ENCODE measurements at places on chromosomes 1 and 21.
A peak's percentile ranks its signal among the peaks of the same experiment; 100 is the strongest.

- DNase-seq: no peak
Observed at GRCh38 chr1:206797534-206798383, 25.5 kb upstream of the IL10 start.

DNA sequence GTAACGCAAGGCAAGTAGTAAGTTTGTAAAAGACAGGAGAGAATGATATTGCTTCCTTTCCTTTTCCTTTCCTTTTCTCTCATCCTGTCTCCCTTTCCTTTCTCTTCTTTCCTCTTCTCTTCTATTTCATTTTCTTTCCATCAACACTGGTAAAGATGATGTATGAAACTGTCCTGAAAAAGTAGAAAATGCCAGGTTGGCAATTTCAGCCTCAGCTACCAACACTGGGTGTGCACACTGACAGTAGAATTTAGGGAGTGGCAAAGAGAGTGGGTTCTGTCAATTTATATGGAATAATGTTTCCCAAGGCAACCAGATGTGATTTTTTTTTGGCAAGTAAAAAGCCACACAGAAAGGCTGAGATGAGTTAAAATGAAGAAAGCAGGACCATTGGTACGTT is 155.7 kb upstream of the ZRANB2 start:
- no peak for DNase-seq

DNA sequence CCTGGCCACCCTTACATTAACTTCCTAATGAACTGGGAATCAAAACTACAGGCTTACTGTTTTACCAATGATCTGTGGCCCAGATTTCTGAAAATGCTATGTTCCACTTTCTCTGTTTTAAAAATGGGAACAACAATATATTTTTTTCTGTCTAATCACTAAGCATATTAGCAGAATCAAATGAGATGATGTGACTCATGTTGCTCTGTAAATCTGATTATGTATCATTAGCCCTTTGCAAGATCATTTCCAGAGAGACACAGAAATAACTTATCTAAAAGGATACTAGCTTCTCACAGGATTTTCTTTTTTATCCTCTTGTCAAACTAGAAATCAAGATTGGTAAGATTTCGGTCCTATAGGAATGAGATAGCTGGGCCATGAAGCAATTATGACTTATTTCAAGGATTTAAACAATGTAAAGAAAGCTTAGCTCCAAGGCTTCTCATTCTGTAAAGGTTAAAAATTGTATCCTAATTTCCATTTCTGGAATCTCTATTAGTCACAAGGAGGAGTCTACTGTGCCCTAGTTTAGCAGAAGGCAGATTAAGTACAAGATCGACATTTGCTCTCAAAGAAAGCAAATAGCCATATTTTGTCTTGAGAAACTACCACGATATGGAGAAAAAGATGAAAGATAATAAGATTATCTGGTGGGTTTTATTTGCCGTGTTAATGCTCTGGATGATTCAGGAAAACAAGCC is 32.4 kb upstream of the CAMSAP2 start:
- no peak for DNase-seq

GRCh38 chr1:24898909-24899439 is 31.1 kb downstream of the RUNX3 start:
- DNase-seq: no peak

DNA sequence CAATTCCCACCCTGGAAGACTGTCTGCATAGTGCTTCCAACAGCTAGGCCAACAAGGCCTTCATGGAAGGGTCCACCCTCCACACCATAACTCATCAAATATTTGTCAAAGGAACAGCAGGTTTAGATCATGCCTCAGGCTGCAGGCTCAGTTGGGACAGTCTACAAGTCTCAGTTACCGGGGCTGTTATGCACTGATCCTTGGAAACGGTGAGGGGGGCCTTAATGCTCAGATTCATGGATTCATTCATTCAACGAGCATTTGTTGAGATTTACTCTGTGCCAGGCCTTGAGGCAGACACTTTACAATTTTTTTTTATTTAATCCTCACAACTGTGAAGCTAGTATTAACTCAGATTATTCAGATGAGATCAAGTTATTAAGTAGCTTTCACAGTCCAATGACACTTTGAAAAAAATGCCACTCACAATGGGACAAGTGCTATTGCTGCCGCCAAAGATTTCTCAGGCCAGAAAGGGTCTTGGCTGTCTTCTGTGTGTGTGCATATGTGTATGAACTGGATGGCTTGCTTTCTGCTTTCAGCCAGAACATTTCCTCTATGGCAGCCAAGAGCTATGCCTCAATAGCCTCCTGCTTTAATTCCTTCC is 8.9 kb upstream of the C1orf216 start:
- no peak for DNase-seq

DNA sequence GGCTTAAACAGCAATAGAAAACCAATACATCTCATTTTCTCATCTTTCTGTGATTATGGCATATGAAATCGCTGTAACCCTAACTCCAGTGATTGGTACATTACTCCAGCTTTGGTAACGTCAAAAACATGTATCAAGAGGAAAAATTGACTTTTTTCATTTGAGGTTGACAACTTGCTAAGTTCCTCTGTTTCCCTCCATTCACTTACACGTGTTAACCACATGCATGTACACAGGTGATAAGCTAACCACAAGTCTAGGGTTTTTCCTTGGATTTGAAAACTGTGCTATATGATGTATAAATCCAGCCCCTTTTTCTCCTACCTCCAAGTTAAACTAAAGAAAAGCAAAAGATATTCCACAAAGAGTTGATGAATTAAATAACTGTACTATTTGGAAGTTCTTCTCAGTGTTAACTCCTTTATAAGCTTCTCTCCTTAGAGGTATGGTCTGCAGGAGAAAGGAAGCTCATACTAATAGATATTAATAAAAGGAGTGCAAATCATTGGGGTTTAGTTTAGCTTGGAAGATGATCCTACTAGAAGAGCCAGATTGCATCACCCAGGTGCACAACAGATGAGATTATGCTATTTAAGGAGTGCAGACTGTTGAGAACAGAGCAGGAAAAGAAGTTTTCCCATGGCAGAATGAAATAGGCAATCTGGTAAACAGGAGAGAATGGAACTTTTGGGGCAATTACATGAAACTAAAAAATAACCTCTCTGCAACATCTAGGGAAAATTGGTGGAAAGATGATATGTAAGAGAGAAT is 277.9 kb downstream of the GRIK1 start:
- no peak for DNase-seq

DNA sequence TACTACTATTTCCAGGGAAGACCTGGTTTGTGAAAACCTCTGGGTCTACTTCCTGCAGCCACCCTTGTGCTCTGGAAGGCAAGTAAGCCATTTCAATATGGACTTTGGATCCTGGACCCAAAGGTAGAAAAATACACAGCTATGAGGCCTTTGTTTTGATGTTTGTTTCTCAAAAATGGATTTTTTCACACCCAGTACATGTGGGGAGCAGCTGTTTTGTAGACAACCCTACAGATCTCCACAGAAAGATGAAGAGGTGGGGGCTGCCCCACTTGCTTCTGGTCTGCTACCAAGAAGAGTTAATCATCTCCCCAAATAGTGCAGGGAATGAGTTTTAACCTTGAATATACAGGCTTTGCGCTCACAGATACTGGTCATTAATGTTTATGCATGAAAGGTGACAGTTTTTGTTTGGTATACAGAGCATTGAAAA is 29.2 kb downstream of the ZNF281 start:
- no peak for DNase-seq

DNA sequence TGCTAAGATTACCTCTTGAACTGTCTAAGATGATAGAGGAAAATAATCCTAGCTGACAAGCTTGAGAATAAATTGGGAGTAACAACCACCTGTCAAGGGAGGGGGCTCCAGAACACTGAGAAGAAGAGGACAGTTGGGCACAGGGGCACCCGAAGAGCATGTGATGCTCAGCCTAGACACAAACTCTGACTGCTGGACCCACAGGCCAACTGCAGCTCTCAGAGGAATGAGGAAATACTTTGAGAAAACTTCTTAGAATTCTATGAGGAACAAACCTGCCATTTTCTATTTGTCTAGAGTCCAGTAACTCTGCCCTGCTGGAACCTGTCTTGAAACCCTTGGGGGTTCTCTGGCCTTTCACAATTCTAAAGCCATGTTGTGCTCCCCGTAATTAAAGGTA is 124.1 kb upstream of the KCNK2 start:
- DNase-seq: no peak

DNA sequence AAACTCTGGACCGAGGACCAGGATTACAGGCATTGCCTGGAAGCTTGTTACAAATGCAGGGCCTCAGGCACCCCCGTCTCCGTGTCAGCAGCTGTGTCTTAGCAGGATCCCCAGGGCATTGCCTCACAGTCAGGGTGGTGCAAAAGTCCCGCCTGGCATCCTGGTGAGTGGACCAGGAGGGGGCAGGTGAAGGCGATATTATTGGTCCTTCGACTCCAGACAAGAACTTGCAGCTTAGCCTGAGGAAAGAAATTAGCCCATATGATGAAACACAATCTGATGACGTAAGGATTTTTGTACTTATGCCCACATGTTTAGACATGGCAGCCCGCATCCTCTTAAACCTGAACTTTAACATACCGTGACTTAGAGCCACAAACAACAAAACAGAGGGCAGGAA is 40.8 kb downstream of the RSPH1 start:
- no peak for DNase-seq

DNA sequence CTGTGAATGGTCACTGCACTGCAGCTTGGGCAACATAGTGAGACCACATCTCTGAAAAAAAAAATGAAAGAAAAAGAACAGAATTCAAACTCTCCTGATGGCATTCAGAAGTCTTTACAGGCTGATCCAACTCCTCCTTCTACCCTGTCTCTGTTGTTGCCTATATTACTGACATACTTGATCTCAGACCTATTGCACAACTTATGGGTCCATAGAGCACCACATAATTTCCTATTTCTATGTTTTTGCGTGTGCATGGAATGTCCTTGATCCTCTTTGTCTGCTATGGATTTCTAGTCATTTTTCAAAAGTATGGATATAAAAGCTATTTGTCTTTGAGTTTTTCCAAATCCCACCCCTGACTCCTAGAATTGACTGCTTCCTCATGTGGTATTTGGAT is 22.4 kb upstream of the CYP2J2 start:
- DNase-seq: no peak

DNA sequence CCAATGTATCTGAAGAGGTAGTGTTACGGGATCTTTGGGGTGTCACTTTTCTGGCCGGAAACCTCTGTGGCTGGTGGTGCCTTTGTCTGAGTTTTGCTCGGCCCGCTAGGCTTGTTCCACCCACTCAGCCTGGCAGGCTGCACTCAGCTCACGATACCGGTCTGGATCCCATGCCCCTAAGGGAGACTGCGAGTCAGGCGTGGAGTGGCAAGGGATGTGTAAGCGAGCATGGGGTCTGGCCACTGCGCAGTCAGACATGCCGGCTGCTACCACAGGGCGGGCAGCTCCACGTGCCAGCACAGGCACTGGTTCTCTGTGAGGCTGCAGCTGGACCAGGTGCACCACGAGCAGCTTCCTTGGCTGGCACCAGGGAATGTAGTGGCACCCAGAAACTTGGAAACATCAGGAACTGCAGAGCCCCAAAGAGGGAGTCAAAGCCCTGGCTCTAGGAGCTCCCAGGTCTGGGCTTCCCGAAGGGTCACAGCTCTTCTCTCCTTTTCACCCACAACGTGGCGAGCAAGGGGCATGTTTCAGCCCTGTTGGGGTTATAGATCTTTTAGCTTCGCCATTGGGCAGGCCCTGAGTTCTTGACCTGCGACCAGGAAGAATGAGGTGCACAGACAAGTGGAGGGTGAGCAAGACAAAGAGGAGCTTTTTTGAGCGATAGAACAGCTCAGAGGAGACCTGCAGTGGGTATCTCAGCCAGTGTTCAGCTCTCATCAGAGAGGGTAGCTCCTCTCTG is 23.8 kb upstream of the LRRC8C start:
- DNase-seq: no peak

DNA sequence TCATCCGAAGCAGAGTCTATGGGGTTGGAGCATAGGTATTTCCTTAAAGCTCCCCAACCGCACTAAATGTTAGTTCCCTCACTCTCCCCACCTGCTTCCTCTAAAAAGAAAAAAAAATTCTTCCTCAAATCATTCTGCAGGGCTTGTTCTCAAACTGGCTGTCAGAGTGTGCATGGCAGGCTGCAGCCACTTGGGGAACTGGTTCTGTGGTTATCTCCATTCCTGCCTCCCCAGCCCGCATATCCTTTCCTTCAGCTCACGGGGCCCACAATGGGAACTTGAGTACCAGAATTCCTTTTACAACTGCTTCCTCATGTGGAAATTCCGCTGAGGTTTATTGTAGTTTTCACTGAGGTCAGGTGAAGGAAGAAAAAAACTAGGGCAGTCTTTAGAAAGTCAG is 159.2 kb downstream of the PIGK start:
- no peak for DNase-seq

GRCh38 chr1:117967477-117967876 is 37.9 kb downstream of the WDR3 start:
- DNase-seq: no peak

DNA sequence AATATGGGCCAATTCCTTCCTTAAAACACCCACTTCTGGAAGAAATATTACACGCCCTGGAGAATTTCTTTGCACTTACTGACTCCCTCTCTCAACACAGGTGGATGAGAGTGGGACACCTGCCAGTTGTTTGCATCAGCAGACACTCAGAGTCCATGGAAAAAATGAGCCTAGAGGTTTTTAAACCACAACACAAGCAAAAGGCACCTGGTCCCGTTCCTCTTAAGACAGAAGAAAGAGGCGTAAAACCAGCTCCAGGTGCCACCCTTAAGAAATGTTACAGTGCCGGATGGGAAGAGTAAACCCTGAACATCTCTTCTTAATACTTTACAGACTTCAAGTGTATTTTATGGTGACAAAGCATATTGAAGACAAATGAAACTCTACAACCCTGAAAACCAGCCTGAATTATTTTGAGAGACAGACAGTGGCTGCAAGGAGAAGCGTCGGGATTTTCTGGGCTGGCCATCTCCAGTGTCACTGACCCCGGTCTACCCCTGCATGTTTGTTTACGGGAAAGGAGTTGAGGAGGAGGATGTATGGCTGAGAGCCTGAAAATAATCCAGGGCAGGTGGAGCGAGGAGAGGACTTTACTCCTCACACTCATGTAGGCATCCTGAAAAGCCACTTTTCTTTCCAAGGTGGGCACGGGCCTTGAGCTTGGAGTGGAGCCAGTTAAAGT is 7.8 kb upstream of the RIPK4 start:
- no peak for DNase-seq

DNA sequence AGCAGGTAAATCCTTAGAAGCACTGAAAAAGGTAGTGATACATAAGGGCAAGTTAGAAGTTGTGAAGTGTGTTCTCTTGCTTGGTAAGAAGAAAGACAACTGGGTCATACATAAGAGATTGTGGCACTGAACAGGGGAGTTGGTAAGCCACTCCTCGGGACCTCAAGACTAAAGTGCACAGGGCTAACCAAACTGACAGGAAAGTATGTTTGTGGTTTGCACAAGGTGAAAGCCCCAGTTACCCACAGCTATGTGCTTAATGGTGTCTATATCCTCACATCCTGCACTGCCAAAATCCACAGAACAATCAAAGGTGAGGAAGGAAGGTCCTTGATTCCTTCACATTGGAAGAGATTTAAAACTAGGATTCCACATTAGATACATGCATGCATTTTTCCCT is 276.5 kb downstream of the DNM3 start:
- DNase-seq: no peak

- DNase-seq: no peak
Observed at GRCh38 chr1:232893481-232894313, 56.7 kb upstream of the NTPCR start.

- no peak for DNase-seq
Observed at GRCh38 chr1:87685311-87686135, 356.8 kb downstream of the LMO4 start.

- no peak for DNase-seq
Observed at GRCh38 chr1:46554597-46555381, 3.3 kb upstream of the KNCN start.

- peak; percentile 6 for DNase-seq
Observed at GRCh38 chr1:151611288-151611790, 511 bp upstream of the SNX27 start.

- DNase-seq: no peak
Observed at GRCh38 chr1:198160222-198160621, 3.4 kb downstream of the NEK7 start.
